ENCODE measurements at places on chromosomes 2 and 18.

GRCh38 chr2:171878481-171878993 lies 15.5 kb downstream of the SLC25A12 start:
- DNase-seq, result no peak

DNA sequence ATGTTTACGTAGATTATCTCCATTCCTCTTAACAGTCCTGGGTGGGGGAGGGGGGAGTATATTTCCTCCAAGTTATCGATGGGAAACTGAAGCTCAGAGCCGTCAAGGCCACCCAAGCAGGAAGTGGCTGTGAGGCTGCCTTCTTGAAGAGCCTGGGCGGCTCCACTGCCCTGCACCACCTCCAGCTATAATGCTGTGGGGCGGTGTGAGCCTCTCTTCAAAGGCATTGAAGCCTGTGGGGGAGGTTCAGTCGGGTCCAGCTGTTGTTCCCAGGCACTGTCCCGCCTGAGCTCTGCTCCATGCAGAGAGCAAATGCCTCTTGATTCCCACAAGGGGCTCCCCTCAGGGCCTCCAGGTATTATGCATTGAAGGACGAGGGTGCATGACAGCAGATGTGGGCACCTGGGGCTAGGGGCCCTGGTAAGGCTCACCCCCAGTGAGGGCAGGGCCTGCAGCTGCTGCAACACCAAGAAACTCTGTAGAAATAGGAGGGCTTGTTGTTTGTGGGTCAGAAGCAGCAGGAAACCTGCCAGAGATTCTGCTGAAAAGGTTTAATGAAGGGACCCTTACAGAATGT lies 29.5 kb upstream of the LAPTM4A start:
- no peak for DNase-seq

GRCh38 chr2:146415291-146415690 lies 1429.5 kb upstream of the ACVR2A start:
- no peak for DNase-seq

DNA sequence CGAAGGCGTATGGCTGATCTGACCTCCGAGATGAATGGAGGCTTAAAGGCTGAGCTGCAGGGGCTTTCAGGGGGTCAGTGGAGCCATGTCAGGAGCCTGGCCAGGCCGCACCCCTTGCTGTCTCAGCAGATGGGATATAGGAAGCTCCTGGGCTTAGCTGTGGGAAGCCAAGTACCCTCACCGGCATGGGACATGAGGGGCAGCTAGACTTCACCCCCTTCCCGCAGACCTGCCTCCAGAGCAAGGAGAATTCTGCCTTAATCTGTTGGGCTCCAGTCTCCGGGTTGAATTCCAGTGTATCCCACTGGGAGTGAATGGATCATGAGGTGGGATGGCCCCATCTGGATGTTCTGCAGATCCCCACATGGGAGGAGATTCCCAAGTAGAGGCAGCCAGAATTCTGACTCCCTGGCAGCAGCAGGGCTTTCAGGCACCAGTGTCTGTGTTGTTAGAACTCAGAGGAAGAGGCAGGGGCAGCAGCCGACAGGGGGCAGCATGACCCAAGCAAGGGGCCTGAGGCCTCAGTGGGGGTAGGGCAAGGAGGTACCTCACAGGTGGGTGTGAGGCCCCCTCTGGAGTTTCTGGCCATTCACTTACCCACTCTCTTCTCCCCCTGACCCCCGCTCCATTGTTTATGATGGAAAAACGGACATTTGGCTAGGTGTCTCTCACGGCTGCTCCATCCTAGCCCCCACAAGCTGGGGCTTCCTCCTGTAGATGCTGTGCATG lies 19.1 kb downstream of the CAPG start:
- peak; percentile 84 for DNase-seq

- no peak for DNase-seq
Measured at GRCh38 chr18:74407888-74408287, 49.2 kb downstream of the DIPK1C start.

- no peak for DNase-seq
Measured at GRCh38 chr2:142892715-142893114, 15.3 kb downstream of the KYNU start.

GRCh38 chr18:23188068-23188760 lies 52.9 kb downstream of the CABLES1 start:
- DNase-seq, result no peak

- DNase-seq, result no peak
Measured at GRCh38 chr2:37396890-37397565, 52.6 kb downstream of the QPCT start.

DNA sequence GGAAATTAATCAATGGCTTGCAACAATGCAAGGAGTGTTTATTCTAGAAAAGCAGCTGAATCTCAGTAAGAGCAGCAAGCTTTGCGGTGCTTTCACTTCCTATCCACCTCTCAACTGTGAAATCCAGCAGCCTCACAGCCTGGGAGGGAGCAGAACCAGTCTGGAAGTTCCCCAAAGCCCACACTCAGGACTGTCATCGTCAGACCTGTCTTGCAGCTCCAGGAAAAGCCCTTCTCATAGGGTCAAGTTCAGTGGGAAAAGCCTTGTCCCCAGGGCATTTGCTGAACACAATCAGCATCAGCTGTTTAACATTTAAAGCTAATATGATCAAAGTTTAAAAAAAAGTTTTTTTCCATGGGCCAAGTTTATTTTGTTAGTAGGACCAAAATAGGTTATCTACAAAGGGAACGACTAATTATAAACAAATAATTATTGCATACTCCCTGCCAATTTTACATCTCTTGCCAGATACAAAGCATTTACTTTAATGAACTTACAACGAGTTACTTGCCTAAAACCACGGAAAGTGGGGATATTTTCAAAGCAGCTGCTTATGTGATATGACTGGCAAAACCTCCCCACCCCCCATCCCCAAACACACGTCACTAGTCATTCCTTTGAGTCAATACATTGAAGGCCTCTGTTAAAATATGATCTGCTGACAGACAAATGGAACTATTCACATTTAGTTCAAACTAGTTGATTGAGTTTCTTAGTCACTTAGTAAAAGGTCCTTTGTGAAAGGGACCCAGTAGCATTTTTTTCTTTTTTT lies 36.8 kb downstream of the PARD6G start:
- no peak for DNase-seq

DNA sequence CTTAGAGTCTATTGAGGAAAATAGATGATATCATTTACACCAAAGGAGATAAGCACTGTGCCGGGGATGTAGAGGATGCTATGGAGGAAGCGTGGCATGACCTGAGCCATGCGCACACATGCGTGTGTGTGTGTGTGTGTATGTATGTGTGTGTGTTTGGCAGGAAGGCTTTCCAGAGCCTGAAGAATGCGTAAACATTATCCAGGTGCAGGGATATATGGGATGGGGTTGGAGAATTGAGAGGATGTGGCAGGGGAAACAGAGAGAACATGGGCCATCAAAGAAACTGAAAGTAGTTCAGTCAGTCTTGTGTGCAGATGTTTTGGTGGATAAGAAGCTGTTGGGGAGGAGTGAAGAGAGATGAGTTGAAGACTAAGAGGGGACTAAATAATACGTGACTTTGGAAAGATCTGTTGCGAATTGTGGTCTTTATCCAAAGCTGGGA lies 9.3 kb upstream of the STAT1 start:
- no peak for DNase-seq

DNA sequence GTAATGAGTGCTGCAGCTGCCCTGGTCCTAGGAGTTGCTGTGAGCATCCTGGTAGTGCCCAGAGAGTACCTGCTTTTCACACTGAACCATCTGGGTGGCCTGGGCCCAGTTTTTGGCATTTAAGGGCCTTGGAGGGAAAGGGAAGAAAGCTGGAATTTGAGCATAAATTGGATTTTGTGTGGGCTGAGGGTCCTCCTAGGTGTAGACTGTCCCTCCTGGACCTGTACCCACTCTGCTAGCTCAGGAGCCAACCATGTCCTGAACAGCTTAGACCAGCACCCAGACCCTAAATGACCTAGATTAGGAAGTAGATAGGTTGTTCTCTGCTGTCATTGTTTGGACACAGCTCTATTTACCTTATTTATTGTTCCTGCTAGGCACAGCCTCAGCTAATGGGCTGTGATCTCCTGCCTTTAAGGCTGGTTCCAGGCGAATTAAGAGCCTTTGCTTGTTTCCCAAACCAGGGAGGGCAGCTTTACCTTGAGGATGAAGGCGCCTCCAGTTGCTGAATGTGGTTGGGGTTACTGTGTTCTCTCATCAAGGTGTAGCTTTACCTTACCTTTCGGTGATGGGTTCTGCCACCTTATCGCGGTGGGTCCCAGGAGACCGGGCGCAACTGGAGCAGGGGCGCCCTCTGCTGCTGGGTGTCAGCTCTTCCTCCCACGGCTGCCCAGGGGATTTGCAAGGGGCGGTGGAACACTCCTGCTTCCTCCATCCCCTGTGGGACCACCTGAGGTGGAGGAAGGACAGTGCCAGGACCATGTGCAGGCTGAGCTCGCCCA lies 34.4 kb downstream of the ITGA6 start:
- DNase-seq, result peak; percentile 86

DNA sequence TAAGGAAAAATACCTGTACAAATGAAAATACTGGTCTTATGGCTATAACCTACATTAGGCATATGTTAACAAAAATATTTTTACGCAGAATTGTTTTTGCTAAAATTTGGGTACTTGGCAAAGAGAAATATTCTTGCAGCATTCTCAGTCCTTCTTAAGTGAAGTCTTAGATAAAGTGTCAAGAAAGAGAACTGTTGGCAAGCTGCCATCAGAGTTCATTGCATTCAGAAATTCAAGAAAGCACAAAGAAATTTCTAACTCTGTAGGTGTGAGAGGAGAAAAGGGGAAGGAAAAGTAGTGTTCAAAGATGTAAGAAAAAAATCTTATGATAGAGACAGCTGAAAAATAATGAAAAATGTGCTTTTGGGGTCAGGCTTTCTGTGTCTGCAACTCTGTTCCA lies 86.7 kb downstream of the IRS1 start:
- DNase-seq, result no peak

GRCh38 chr2:56357655-56358295 lies 174.0 kb downstream of the CCDC85A start:
- DNase-seq, result no peak

- no peak for DNase-seq
Measured at GRCh38 chr2:19857806-19858205, 44.0 kb downstream of the TTC32 start.

- no peak for DNase-seq
Measured at GRCh38 chr2:24721470-24721869, 71.7 kb downstream of the PTRHD1 start.

DNA sequence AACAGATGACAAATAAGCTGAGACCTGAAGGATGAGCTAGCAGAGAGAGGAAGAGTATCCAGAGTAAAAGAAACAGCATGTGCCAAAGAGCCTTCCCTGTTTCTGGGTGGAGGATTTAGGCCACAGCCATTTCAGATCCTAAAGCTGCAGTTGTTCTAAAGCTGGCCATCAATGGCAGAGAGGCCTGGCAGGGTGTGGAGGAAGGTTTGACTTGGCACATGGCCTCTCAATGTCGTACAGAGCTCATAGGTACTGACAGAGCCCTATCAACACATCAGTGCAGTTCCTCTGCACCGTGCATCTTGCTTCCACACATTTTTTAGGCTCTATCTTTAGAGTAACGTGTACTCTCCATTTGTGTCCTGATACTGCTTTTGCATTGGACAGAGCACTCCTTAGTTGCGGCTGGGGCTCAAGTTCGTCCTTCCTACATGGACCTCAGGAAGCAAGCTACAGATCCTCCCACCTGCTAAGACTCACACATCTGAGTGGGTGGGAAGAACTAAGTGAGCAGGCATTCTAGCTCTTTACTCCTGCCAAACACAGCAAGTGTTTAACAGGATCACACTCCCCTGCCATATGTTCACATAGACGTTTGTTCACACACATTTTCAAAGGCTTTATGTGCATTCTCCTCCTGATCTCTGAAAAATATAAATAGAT lies 3.0 kb upstream of the CHMP3 start:
- no peak for DNase-seq

GRCh38 chr2:97733341-97734035 lies 20.1 kb downstream of the ZAP70 start:
- peak; percentile 25 for DNase-seq

DNA sequence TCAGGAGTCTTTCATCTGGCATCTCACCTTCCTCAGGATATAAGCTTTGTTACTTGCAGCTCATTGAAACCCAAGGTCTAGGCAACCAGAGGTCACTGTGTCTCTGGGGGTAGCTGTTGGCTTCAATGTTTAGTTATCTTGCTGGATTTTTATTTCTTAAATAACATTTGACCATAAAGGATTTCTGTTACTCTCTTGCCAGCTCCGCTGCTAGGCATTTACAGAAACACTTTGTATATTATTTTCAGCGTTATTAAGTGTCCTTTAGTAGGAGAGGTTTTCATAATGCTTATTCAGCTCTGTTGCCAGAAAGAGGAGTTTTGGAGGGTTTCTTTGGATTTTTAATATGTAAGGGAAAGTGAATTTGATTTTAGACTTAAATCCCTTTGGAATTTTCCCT lies 61.4 kb downstream of the QPCT start:
- DNase-seq, result no peak

GRCh38 chr2:30649278-30649677 lies 158.0 kb downstream of the CAPN13 start:
- no peak for DNase-seq

GRCh38 chr2:142395291-142395690 lies 264.5 kb upstream of the LRP1B start:
- no peak for DNase-seq

DNA sequence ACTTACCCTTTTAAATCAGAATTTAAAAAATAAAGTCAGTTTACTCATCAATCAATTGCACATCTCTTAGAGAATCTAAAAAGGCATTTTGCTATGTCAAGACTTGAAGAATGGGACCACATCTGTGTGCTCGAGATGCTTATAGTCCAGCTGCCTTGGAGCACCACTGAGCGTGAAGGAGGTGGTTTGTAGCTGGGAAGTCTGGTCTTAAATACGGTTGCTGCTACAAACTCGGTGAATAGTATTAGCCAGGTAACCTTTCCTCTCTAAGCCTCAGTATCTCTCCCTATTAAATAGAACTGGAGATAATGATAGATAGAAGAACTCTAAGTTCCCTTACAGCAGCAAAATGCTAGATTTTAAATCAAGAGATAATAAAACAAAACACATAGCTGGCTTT lies 289.7 kb downstream of the TRIB2 start:
- DNase-seq, result no peak

- DNase-seq, result no peak
Measured at GRCh38 chr2:62343636-62344337, 147.9 kb downstream of the B3GNT2 start.

DNA sequence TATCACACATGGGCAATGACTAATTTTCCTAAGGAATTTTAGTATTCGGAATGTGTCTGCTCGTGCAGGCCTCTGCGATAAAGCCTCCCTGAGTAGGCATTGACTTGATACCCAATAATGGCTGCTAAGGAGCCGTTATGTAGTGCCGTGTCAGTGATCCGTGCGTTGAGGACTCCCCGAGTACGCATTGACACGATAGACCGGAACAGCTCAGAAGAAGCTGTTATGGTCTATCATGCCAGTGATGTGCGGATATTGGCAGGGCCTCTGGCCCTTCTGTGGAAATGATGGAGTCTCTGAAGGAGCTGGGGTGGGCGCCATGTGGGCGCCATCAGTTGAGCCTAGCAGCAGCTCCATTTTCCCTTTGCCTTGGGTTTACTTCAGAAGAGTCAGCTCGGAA lies 29.1 kb downstream of the ZEB2 start:
- DNase-seq, result no peak

GRCh38 chr2:197028230-197028629 lies 101.7 kb upstream of the PGAP1 start:
- DNase-seq, result no peak

GRCh38 chr18:657311-658000 lies at the start of gene TYMS:
Gene TYMS (plus strand): TSS chr18:657653. CDS start chr18:657743, 90 bp downstream.
- DNase-seq, result peak; percentile 75

GRCh38 chr18:45590036-45590886 lies 25.0 kb upstream of the SLC14A2 start:
- DNase-seq, result no peak

Data from activated T-cell treated with anti-CD3 and anti-CD28 coated beads, Interleukin-2, amount 50 U/mL, for 24 hours (primary cell).